Liver (tissue), 10 donors: ENCODE measurements at places on chromosomes 5 and 9.
A peak's percentile ranks its signal among the peaks of the same experiment; 100 is the strongest.

GRCh38 chr9:34550016-34550680 is 27.4 kb upstream of the ENHO start:
- DNase-seq = no peak

- DNase-seq = no peak
These were observed 43.9 kb downstream of the SH3GL2 start for GRCh38 chr9:17622749-17623148.

- DNase-seq = no peak
These were observed 268.4 kb downstream of the ELAVL2 start for GRCh38 chr9:23557689-23558088.

DNA sequence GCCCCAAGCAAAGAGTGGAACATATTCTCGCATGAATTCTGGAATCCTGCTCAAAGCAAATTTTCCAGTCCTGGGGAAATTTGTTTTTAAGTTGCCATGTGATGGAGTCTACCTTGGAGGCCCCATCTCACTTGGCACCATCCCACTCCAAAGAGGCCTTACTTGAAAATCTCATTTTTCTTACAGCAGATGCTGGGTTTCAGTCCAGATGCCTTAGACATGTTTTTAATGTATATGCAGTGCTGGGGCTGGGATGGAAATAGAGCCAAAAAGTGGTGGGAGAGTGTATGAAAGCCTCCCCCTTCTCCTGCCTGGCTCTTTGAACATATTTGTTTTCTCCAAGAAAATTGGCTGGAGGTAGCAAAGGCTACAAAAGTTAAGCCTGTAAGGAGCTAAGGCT is 493.7 kb downstream of the ENC1 start:
- DNase-seq = no peak

DNA sequence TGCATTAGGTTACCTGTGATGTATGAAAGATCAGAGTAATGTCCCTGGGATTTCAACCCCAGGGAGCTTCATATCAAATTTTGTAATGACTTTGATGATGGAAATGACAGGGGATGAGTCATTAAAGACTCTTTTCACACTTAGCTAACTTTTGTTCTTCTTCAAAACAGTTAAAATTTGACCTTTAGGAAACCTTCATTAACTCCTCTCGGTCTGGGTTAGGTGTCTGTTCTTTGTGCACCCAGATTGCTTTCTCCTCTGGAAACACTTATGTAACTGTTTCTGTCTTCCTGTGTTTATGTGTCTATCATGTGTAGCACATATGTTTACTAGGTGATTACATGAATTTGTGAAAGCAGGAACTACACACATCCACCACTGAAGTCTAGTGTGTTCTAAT is 1.6 kb downstream of the SRFBP1 start:
- no peak for DNase-seq

- DNase-seq = no peak
These were observed 53.9 kb upstream of the TRIO start for GRCh38 chr5:14089198-14089597.

- DNase-seq = no peak
These were observed 84.2 kb downstream of the TRPM6 start for GRCh38 chr9:74803376-74804017.

GRCh38 chr5:53481887-53482716 is 1.7 kb downstream of the FST start:
- DNase-seq = peak; percentile 50

DNA sequence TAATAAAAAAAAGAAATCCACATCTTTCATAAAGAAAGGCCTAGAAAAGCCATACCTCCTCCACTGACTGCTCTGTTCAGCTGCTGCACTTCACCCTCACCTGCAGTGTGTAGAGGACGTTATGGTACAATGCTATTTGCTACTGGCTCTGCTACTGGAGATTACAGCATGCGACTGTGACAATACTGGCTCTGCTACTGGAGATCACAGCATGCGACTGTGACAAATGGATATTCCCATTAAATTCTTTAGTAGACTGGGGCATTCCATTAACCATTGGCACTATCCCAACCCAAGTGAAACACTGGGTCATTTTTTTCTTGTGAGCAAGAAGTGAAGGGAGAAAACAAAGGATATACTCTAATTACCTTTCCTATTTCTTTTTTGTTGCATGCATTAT is 1063.5 kb upstream of the DMAC1 start:
- DNase-seq = no peak
